ENCODE measurements at places on chromosomes 5 and 9. TPM values are rescaled to one million over a fixed set of nuclear protein-coding genes. Genes with fewer than 3 reads are reported as not detected.

DNA sequence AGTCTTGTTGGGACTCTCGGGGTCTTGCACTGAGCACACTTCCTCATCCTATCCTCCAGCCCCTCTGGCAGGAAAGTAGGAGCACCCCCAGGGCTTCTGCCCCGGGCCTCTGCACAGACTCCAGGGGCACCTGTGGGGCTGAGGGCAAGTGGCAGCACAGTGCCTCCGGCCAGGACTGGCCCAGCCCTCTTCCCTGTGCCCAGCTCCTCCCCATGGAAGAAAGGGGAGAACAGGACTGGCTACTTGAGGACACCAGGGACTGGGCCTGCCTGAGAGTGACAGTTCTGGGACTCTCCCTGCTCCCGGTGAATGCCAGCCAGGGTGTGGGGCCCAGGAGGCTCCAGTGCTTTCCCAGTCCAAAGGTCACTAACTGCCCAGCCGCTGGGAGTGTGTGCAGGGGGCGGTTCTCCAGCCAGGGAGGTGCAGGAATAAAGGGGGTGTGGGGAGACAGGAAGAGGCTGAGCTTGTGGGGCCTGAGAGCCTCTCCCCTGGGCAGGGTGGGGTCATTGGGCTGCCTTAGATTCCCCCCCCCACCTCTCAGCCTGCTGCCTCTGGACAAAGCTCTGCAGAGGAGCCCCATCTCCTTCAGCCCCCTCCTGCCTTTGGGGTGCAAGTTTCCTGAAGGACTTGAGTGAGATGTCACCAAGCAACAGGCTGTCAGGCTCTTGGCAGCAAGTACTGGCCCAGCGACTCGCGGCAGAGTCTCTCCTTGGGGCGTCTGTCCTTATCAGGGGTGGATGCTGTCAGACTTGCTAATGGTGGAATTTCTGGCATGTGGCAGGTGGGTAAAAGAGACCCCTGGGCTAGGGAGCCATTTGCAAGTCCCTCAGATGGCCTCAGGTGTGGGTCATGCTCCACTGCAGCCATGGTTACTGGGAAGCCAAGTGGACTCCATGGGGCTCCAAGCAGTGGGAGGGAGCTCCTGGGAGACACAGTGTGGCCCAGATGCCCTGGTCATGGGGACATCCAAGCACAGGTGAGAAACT is 19.1 kb upstream of the JADE2 start:
- no peak for DNase-seq

Gene PCDHGA2
- 0.09 TPM for total RNA-seq

DNA sequence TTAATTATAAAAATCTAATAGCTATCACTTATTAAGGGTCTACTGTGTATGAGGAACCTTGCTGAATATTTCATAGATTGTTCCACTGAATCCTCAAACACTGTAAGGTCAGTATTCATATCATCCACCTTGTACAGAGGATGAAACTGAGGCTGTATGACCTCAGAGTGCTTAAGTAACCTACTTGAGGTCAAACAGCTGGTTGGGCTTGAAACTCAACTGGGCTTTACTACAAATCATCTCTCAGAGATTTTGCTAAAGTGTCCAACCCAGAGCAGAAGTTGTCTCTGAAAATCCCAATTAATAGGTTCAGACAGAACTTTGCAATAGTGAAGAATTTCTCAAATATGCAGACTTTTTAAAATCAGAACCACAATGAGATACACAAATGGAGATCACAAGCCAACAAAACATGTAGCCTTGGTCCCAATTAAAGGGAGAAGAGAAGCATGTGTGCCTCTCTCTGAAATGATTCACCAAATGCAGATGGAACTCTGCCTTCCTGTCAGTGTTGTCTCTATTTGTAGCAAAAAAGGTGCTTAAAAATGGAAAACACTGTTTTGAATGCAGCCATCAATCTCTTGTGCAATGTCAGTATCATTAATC is 131.4 kb downstream of the FAM114A2 start:
- DNase-seq = no peak

DNA sequence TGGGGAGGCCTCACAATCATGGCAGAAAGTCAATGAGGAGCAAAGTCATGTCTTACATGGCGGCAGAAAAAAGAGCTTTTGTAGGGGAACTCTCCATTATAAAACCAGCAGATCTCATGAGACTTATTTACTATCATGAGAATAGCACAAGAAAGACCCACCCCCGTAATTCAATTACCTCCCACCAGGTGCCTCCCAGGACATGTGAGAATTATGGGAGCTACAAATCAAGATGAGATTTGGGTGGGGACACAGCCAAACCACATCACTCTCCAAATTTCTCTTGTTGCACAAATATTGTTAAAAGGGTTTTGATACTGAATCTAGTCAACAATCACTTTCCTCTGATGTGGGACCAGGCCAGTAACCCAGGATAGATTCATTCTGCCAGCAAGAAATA is 1176.1 kb downstream of the CDH9 start:
- DNase-seq = no peak

Gene CARTPT
- not detected for total RNA-seq

GRCh38 chr5:102863764-102864560 is 108.9 kb downstream of the PAM start:
- DNase-seq = no peak

Gene PCDHB2
- not detected for total RNA-seq

Gene DCTN3
- total RNA-seq = 63.9 TPM

Gene CCL27
- total RNA-seq = not detected

DNA sequence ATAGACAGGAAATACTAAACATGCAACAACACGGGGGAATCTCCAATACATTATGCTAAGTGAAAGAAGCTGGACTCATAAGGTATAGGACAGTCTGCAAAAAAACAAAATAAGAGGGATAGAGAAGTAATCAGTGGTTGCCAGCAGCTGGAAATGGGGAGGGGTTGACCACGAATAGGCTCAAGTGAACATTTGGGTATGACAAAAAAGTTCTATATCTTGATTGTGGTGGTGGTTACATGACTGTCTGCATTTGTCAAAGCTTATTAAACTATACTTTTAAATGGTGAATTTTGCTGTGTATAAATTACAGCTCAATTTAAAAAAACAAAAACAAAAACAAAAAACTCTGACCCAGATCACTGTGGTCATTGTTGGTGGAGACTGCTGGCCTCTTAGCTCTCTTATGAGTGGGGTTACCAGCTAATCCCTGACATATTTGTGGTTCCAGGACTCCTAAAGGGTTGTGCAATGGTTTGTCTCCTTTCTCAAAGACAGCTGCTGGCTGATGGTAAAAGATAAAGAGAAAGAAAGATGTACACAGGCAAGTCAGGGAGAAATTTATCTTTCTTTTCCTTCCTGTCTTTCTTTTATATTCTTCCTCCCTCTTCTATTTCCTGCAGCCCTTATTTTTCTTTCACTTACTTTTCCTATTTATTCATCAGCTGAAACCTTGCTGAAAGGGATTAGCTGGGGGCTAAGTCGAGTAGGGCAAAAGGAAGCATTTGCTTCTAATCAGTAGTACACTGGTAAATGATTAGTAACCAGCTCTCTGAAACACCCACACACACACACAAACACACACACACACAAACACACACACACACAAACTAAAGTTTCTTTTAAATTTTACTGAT is 42.6 kb upstream of the APC start:
- DNase-seq = no peak

All from activated B cell treated with CpG ODN at 0.5 μM for 24 hours (primary cell).